CD4-positive, alpha-beta T cell treated with Interleukin-15 for 4 hours (primary cell): ENCODE measurements at places on chromosomes 6 and 20.

DNA sequence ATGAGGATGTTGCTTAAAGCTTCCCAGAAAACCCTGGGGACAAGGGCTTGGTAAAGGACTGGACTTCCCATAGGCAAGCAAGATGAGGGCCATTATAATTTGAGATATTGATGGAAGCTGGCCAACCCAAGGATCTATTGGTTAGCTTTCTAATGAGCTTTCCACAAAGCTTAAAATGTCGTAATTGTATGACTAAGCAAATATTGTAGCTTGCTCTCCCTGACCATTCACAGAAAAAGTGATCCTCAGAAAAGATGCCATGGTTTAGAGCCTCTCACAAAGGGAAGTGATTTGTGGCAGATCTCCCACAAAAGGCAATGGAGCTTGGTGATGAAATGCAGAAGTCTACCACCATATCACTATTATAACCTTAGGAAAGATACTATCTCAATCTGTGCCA is 13.6 kb downstream of the IL17F start:
- no peak for DNase-seq

- peak; percentile 64 for DNase-seq
These were observed 16.1 kb downstream of the BPIFB1 start for GRCh38 chr20:33299111-33299603.

- DNase-seq: no peak
These were observed 120.1 kb upstream of the TCF21 start for GRCh38 chr6:133768656-133769295.

DNA sequence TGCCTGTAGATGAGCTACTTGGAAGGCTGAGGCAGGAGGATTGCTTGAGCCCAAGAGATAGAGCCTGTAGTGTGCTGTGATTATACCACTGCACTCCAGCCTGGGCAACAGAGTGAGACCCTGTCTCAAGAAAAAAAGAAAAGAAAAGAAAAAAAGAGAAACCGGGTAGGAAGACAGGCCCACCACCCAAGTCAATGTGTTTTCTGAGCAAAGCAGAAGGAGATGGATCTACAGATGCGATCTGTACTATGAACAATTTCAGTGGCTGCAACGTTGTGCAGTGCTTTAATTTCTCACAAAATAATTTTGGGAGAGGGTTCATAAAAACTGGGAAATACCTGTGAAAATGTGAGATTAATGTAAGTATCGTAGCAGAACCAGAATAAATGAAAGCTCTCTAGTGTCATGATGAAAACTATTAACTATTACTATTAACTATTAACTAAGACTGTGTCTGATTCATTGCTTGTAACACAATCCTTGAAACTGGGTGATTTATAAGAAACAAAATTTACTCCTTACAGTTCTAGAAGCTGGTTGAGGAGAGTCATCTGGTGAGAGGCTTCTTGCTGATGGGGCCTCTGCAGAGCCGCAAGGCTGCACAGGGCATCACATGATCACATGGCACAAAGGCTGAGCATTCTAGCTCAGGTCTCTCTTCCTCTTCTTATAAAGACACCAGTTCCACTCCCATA is 233.1 kb upstream of the ZNF217 start:
- DNase-seq: no peak

- no peak for DNase-seq
These were observed 185.5 kb upstream of the RALGAPA2 start for GRCh38 chr20:20897922-20898321.
